ENCODE measurements at places on chromosomes 12 and 14.

- DNase-seq: no peak
These were observed 94.1 kb downstream of the ANO6 start for GRCh38 chr12:45309836-45310626.

- no peak for DNase-seq
These were observed 9.5 kb downstream of the REM2 start for GRCh38 chr14:22892488-22892887.

GRCh38 chr14:38385836-38386235 is 129.9 kb upstream of the CLEC14A start:
- no peak for DNase-seq

- no peak for DNase-seq
These were observed 483.8 kb downstream of the NOVA1 start for GRCh38 chr14:26113911-26114640.
